ENCODE measurements at places on chromosomes 7 and 10. TPM values are rescaled to one million over a fixed set of nuclear protein-coding genes. Genes with fewer than 3 reads are reported as not detected.

GRCh38 chr7:81333004-81333403 is 414.2 kb upstream of the SEMA3C start:
- peak; percentile 76 for DNase-seq
- no peak overlapping the region for H3K4me3 ChIP-seq
- H3K36me3 ChIP-seq, result no peaks in the 10 kb centered on the region
- H3K27ac ChIP-seq, result no peak overlapping the region
- no peaks in the 10 kb centered on the region for H3K4me1 ChIP-seq

DNA sequence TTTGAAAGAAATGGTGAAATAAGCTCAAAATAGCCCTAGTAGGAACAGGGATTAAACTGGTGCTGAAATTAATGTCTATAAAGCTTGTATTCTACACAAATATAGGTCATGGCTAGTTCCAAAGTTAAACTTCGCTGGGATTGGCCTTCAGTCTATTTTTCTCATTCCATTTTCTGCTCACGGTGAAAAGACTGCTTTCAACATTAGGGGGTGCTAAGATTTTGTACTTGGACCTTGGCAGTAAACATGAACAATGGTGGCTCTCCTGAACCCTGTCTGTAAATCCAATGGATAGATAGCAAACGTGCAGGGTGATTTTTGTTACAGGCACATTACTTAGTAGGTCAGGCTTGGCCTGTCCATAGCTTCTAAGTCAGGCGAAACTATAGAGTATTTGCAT is 36.0 kb upstream of the RSU1 start:
- H3K4me3 ChIP-seq, result no peak overlapping the region
- H3K27me3 ChIP-seq, result no peaks in the 10 kb centered on the region
- DNase-seq, result peak; percentile 68
- H3K4me1 ChIP-seq, result peaks cover 3% of the 10 kb centered on the region

The UCMA gene
- total RNA-seq, result not detected

DNA sequence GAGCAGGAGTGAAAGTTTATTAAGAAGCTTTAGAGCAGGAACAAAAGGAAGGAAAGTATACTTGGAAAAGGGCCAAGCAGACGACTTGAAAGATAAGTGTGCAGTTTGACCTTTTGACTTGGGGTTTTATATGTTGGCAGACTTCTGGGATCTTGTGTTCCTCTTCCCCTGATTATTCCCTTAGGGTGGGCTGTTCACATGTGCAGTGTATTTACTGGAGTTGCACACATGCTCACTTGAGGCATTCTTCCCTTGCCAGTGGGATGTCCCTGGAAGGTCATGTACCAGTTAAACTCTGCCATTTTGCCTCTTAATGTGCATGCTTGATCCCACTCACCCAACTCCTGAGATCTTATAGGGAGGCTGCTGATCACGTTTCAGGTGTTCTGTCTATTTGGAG is 23.4 kb upstream of the ARHGAP12 start:
- H3K27me3 ChIP-seq, result no peaks in the 10 kb centered on the region
- DNase-seq, result no peak
- no peak overlapping the region for H3K27ac ChIP-seq
- H3K4me1 ChIP-seq, result peaks cover 2% of the 10 kb centered on the region
- no peak overlapping the region for H3K4me3 ChIP-seq
- H3K36me3 ChIP-seq, result no peaks in the 10 kb centered on the region

- H3K36me3 ChIP-seq, result no peaks in the 10 kb centered on the region
- H3K4me1 ChIP-seq, result no peaks in the 10 kb centered on the region
- H3K27me3 ChIP-seq, result no peaks in the 10 kb centered on the region
- no peak overlapping the region for H3K27ac ChIP-seq
Measured at GRCh38 chr7:64400401-64400800, 86.6 kb downstream of the ZNF736 start.

The TBRG4 gene
- 56.7 TPM for total RNA-seq

DNA sequence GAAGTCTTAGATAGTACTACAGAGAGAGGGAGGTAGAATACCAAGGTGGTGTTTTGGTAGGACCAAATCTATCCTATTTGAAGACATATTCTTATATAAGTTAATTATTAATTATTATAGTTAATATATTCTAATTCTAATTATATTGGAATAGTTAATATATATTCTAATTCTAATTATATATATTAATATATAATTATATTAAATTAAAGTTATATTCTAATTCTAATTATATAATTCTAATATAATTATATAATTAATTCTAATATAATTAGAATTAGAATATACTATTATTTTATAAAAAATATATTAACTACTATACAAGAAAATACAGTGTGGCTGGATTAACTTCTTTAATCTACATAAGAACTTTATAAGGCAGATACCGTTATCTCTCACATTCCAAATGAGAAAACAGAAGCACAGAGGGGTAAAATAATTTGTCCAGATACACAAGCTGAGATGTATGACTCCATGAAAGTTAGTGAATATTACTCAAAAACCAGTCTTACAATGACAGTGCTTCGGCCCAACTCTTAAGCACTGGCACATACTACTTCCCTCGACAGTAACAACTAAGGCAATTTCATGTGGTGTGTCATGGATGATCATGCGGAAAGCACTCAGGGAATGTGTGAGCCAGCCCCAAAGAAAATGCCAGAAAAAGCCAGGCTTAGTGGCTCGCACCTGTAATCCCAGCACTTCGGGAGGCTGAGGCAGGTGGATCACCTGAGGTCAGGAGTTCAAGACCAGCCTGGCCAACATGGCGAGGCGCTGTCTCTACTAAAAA is 42.6 kb downstream of the TYW1B start:
- no peak overlapping the region for H3K27ac ChIP-seq
- H3K4me1 ChIP-seq, result peaks cover 5% of the 10 kb centered on the region
- no peaks in the 10 kb centered on the region for H3K27me3 ChIP-seq
- H3K4me3 ChIP-seq, result no peak overlapping the region

DNA sequence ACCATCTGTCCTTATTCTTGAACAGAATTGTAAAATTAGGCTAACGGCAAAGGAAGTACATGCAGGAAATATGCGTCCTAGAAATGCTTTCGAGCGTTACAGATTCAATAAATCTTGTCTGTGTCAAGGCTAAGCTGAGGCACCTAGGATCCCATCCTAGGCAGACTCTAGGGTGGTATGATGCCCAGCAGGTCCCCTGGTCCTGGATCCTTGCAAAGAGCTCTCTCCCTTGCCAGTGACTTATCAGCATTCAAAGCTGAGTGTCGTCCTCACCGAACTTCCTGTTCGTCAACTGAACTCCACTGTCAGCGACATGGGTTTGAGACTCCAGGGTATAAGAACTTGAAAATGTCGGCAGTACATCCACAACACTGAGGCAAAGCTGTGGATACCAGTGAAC is 61.5 kb downstream of the AKR1E2 start:
- H3K27ac ChIP-seq, result no peak overlapping the region
- H3K27me3 ChIP-seq, result no peaks in the 10 kb centered on the region
- no peaks in the 10 kb centered on the region for H3K4me1 ChIP-seq
- no peaks in the 10 kb centered on the region for H3K36me3 ChIP-seq
- H3K4me3 ChIP-seq, result no peak overlapping the region

DNA sequence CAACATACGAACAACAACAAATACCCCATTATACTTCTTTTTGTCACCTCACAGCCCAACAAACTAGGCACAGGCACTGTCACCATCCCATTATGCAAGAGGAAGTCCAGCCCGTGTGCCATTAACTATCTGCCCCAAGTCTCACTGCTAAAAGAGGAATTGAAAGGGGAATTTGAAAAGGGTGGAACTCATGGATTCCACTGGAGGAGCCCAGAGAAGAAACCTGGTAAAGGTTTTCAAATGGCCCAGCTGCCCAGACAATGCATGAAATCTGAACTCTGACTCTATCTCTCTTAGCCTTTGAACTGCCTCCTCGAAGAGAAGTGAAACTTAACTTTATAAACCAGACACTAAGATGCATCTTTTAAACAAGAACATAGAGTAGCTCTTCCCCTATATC is 130.0 kb downstream of the PLXNA4 start:
- DNase-seq, result no peak
- H3K4me3 ChIP-seq, result no peak overlapping the region
- no peaks in the 10 kb centered on the region for H3K36me3 ChIP-seq
- H3K27me3 ChIP-seq, result no peaks in the 10 kb centered on the region
- H3K4me1 ChIP-seq, result no peaks in the 10 kb centered on the region

DNA sequence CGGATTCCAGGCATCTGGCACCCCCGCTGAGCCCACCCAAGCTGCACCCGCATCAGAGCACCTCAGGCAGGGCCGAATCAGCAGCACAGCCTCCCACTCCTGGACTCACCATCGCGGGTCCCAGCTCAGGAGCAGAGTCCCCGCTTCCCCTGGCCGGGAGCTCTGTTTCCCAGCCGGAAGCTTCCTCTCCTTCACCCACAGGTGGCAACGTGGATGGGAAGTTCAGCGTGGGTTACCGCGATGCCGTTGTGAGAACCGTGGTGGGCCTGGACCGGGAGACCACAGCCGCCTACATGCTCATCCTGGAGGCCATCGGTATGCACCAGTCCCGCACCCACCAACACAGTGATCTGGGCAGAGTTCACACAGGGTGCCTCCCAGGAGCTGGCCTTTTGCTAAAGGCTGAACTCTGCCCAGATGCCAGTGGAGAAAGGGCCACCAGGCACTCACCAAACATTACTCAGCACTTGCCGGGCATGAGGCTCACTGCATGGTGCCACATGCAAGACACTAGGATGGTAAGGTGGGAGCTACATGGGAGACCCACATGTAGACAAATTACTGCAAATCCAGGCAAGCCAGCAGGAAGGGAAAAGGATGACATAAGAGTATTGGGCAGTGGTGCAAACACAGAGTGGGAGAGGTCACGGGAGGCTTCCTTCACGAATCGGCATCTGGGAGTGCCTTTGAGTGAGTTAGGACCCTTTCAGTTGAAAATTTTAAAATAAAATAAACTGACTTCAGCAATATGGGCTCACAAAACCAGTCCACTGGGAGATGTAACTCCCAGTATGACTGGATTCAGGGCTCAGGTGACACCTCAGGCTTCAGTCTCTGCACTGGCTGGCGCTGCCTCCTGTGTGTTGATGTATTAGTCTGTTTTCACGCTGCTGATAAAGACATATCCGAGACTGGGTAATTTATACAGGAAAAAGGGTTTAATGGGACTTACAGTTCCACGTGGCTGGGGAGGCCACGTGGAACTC is 10.4 kb downstream of the C10orf105 start:
- H3K36me3 ChIP-seq, result no peaks in the 10 kb centered on the region
- no peak overlapping the region for H3K27ac ChIP-seq
- no peak overlapping the region for H3K4me3 ChIP-seq
- no peak for DNase-seq
- peaks cover 19% of the 10 kb centered on the region for H3K27me3 ChIP-seq

GRCh38 chr10:14009371-14010100 is 321.2 kb downstream of the FRMD4A start:
- H3K27ac ChIP-seq, result peak overlapping the region; percentile 85
- no peaks in the 10 kb centered on the region for H3K27me3 ChIP-seq
- no peaks in the 10 kb centered on the region for H3K36me3 ChIP-seq
- peaks cover 5% of the 10 kb centered on the region for H3K4me1 ChIP-seq

- H3K27me3 ChIP-seq, result no peaks in the 10 kb centered on the region
- H3K4me3 ChIP-seq, result no peak overlapping the region
- no peaks in the 10 kb centered on the region for H3K36me3 ChIP-seq
- no peak for DNase-seq
- peaks cover 4% of the 10 kb centered on the region for H3K4me1 ChIP-seq
Measured at GRCh38 chr7:135150072-135150782, 2.4 kb downstream of the TMEM140 start.

The CYP3A4 gene
- total RNA-seq, result not detected

- no peak overlapping the region for H3K4me3 ChIP-seq
- no peak for DNase-seq
- no peaks in the 10 kb centered on the region for H3K27me3 ChIP-seq
- H3K27ac ChIP-seq, result no peak overlapping the region
- peaks cover 7% of the 10 kb centered on the region for H3K4me1 ChIP-seq
Measured at GRCh38 chr7:130385600-130386066, 5.3 kb downstream of the CPA1 start.

DNA sequence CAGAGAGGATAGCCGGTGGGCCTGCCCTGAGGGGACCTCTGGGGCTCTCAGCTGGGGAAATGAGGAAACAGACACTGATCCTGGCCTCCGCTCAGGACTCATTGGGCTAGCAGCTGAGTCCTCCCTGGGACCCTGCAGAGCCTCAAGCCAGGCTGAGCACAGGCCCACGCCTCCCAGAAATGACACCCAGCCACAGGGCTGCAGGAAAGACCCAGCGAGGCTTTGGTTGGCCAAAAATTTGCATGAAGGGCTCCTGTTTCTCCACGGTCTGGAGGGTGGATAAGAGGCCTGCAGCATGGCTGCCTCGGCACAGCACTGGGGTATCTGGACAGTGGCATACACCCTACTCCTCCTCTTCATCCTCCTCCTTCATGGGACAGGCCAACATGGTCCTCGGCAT is 60.4 kb downstream of the ZNF33B start:
- no peaks in the 10 kb centered on the region for H3K27me3 ChIP-seq
- H3K4me1 ChIP-seq, result no peaks in the 10 kb centered on the region
- H3K36me3 ChIP-seq, result no peaks in the 10 kb centered on the region
- DNase-seq, result no peak

DNA sequence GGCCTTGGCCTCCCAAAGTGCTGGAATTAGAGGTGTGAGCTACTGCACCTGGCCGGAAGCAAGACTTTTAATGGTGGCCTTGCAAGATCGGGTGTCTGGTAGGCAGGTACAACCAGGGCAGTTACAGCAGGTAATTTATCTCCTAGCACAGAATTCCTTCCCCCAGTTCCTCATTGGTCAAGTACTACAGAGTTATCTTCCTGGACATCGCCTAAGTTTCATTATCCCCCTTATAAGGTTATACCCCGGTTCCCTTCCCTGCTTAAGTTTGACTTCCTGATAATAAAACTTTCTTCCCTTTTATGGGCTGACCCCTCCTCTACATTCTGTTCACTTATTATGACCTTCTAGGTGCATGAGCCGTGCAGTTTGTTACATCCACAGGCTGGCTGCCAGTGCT is 19.0 kb upstream of the CYP3A43 start:
- no peaks in the 10 kb centered on the region for H3K4me1 ChIP-seq
- no peak overlapping the region for H3K27ac ChIP-seq
- DNase-seq, result no peak
- no peaks in the 10 kb centered on the region for H3K36me3 ChIP-seq
- no peak overlapping the region for H3K4me3 ChIP-seq

- peak; percentile 67 for DNase-seq
- no peaks in the 10 kb centered on the region for H3K4me1 ChIP-seq
- H3K27ac ChIP-seq, result no peak overlapping the region
- H3K27me3 ChIP-seq, result no peaks in the 10 kb centered on the region
- H3K4me3 ChIP-seq, result no peak overlapping the region
Measured at GRCh38 chr10:15106352-15107013, 9.3 kb downstream of the RPP38 start.

DNA sequence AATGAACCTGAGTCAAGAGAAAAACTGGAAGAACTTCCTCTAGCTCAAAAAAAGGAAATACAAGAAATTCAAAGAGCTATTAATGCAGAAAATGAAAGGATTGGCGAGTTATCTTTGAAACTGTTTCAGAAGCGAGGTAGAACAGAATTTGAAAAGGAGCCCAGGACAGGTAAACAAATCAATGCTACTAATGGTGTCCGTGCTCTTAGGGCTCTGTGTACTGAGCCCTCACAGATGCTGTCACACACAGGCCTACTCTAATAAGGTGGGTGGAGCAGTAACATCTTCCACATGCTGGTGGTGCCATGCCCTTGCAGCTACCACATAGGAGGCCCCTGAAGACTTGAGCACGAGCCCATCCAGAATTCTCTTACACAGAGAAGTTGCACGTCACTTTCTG is 46.1 kb downstream of the DYNC2I1 start:
- no peak overlapping the region for H3K4me3 ChIP-seq
- H3K27me3 ChIP-seq, result no peaks in the 10 kb centered on the region
- H3K36me3 ChIP-seq, result peaks cover 23% of the 10 kb centered on the region

- no peak overlapping the region for H3K4me3 ChIP-seq
- no peaks in the 10 kb centered on the region for H3K27me3 ChIP-seq
- H3K4me1 ChIP-seq, result peaks cover 16% of the 10 kb centered on the region
Measured at GRCh38 chr10:69315100-69315542, 36.8 kb downstream of the HK1 start.
